ENCODE measurements at places on chromosomes 11 and 22.

- DNase-seq, result no peak
Observed at GRCh38 chr11:65141896-65142494, 7.7 kb upstream of the SYVN1 start.

- no peak for DNase-seq
Observed at GRCh38 chr11:131349368-131350086, 20.9 kb upstream of the NTM start.

DNA sequence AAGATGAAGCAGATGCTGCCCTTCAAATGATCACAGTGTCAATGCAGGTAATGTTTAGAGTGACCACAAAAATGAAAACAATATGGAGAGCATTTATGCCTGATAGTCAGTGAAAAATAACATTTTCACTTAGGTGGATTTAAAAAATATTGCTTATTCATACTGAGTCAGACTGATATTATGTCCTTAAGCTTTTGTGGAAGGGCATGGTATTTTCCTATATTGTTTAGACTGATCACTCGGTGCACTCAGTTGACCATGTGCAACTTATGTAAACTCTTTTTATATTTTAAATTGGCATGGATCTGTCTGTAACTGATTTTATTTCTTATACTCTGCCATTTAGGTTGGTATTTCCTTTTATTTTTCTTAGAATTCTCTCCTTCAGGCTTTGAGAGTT is 106.6 kb downstream of the DYNC2H1 start:
- DNase-seq, result no peak

DNA sequence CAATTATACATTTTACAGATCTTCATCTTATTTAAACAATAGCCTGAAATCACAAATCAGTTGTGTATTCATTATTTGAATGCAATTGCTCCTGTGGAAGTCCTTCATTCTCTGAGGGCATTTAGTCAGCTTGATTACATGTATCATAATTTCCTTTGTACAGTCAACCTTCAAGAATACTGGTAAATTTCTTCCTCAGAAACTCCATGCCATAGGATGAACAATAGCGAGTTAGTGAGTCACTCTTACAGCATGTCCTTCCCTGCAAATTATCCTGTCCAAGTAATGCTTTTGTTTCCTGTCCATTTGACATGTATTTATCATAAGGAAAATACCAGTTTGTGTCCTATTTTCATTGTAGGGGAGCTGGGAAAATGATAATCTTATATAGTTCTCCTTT is 3.8 kb downstream of the OR10S1 start:
- DNase-seq, result no peak

DNA sequence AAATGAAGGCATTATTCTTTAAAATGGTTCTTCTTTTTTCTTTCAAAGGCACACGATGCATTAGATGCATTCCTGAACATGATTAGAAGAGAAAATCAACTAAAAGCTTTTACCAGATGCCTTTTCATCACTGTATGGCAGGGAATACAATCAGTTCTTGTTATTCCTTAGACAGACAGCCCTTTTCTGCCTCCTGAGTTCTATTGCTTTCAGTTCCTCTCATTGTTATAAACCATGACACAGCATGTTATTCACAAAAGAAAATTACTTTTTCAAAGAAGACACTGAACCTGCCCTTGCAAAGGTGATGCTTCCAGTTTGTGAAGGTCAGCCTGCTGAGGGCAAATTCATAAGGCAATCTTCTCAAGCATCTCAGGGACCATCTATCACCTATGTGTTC is 70.1 kb downstream of the FAM181B start:
- no peak for DNase-seq

DNA sequence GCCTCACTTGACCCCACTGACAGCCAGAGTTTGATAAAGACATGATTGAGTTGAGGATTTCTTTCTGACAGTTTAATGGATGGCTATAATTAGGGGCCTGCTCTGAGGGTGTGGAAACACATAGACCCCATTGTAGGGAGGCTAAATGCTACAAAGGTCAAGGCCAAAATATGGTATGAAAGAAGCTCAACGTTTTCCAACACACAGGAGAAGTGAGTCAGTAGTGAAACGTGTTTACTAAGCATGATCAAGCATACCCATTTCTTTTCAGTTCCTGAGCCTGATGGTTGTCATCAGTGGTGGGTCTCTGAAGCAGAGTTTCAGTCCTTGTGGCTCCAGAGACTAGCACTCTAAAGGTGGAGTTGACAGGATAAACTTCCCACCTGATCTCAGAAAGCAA is 69.7 kb downstream of the SNX19 start:
- no peak for DNase-seq

GRCh38 chr22:24465566-24465965 is 29.6 kb upstream of the UPB1 start:
- no peak for DNase-seq

DNA sequence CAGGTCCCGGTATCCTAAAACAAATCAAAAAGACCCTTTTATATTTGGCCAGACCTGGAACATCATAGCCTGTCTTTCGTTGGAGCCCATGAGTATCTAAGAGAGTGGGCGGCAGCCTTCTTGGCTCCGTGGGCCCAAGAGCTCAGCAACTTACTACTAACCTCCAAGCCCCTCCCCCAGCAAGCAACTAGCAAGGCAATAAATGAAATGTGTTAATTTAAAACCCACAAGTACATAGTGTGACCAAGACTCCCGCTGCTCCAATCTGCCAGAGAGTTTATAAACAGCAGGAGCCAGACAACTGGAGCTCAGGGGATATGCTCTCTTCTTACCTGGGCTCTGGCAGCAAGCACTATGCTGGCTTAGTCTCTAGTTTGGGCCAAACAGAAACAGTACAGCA is 40.8 kb upstream of the CYP2D6 start:
- DNase-seq, result no peak

DNA sequence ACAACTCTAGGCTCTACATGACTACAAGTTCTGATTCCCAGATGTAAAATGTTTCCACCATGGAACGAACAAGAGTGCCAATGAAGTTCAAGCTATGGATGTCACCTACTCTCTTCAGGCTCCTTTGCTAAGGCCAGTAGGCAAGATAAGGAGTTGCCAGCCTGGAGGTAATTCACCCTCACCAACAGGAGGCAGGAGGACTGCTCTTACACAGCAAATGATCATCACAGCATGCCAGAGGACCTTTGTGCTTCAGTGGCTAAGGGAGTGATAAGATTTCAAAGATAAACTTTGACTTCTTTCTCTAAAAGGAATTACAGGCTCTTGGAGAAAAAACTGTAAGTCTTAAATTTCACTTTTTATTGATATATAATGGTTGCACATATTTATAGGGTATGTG is 54.1 kb upstream of the SLC36A4 start:
- no peak for DNase-seq

GRCh38 chr11:127027000-127027399 is 26.4 kb upstream of the KIRREL3 start:
- DNase-seq, result no peak

DNA sequence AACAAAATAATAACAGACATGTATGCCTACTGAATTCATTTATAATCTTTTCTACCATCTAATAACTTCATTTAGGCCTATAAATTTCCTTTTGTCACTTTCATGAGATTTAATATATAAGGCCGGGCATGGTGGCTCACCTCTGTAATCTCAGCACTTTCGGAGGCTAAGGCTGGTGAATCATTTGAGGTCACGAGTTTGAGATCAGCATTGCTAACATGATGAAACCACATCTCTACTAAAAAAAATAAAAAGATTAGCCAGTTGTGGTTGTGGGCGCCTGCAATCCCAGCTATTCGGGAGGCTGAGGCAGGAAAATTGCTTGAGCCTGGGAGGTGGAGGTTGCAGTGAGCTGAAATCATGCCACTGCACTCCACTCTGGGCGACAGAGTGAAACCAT is 14.2 kb upstream of the NTM start:
- DNase-seq, result no peak

DNA sequence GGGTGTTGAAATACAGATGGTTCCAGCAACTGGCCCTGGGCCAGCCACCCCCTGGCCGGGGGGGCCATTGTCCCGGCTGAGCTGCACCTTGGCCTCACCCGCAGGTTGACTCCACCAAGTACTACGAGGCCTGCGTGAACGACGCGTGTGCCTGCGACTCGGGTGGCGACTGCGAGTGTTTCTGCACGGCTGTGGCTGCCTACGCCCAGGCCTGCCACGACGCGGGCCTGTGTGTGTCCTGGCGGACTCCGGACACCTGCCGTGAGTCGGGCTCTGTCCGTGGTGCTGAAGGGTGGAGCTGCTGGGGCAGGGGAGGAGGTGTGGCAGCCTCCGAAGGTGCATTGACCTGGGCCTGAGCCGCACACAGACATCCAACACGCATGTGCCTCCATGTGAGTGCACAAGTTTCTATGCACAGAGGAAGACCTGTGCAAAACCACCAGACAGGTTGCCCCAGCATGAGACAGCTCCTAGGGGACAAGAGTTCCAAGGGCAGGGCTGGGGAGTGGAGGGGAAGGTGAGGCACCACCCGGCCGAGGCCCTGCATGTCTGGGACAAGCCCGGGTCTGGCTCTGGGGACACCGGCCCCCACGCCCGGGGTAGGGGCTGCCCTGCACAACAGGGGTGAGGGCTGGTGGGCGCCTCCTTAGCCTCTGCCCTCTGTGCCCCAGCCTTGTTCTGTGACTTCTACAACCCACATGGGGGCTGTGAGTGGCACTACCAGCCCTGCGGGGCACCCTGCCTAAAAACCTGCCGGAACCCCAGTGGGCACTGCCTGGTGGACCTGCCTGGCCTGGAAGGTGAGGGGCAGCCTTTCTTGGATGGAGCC is 16.1 kb downstream of the MUC5B start:
- DNase-seq, result no peak

DNA sequence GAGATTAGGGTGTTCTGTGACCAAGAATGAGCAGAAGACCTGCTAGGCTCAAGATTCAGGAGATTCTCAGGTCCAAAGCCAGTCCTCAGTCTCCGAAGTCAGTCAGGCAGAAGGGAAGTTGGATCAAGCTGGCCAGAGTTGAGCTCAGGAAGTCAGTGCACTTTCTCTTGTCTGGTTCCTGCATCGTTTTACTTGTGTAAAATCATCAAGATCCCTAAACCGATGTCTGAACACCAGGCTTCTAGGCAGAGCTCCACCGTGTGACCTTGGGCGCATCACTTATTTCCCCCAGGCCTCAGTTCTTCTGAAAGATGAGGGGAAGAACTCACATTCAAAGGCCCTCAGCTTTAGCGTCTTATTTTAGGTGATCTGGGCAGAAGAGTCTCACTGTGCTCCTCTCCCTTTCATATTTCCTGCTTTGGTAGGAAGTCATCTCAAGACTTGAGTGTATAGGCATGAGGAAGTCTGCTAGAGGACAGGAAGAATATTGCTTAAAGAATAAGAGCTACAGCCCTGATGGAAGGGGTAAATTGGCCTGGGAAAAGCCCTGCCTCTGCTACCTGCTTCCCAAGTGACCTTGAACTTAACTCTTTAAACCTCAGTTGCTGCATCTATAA is 20.2 kb downstream of the NF2 start:
- DNase-seq, result peak; percentile 29

DNA sequence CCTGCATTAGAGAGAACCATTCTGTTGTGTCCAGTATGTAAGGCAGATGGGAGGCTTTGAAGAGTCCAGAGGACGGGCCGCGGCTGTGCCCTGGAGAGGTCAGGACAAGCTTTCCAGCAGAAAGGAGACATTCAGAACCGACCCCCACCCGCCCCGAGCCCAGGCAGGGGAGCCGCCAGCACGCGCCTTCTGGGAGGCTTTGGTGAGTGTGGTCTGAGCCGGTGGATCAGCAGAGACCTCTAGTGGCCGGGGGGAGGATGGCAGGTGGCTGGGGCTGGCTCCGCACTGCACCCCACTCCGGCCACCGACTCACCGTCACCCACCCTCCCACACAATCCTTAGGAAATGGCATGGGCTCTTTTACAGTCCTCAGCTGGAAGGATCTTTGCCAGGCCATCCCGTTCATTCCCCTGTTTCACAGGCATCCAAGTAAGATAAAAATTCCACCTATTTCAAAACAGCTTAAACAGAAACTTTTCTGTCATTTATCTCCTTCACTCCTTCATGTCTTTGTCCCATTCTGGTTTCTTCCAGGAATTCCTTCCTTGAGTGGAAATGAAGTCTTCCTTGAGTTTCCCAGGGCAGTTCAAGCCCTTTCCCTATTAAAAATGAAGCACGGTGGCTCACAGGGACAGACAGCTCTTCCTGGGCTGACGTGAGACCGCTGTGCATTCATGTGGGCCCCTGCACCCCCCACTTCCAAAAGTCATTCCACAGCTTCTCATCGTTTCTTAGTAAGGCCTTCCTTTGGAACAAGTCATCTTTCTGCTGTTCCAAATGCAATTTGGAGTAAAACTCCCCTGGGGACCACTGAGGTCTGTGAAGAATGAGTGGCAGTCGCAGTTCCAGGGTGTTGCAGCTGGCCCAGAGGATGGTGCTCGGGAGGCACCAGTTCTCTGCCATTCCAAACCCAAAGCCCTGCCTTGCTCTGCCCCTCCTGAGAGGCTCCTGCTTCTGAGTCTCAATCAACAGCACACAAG is 91.0 kb downstream of the FEZ1 start:
- DNase-seq, result peak; percentile 69

DNA sequence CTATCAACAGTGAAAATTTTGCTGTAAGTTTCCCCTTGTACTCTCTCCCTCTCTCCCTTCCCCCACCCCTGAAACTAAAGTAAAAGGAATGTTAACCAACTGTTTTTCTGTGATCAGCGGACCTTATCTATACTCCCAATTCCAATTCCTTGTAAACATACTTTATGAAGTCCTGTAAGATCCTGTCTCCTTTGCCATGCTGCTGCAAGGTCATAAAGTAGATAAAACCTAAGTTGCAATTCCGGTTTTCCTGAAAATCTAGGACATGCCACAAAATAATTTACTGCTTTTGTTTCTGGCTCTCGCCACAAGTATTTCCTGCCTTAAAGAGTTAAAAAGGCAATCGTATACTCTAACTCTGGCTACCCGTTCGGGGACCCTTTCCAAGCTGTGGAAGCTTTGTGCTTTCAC is 1469.0 kb downstream of the LRRC4C start:
- DNase-seq, result no peak

DNA sequence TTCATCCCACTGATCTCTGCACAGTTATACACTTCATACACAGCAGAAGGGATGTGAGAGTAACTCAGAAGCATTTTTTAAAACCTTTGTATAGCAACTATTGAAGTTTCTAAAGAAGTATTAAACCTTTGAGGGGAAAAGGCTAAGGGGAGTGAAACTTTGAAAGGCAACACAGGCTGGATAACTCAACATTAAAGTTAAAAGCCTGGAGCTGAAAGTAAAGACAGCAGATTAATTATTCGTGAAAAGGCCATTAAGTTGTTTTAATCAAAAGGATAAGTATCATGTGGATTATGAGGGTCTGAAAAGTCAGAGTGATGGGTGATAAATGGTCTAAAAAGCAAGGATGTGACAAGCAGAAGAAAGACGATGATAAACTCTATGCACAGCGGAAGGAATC is 17.5 kb downstream of the WT1 start:
- DNase-seq, result no peak

DNA sequence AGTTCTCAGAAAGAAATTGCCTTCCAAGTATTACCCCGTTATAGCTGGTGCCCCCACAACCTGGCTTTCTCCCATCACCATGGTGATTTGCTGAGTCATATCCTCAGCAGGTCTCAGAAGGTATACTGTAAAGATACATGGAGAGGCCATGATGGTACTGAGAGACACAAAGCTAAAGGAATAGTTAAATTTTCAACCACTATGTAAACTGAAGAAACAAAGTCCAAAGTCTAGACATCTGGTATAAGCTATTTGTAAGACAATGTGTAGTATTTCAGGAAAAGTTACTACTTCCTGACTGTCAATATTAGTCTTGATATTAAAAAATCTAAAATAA is 377.1 kb downstream of the DCDC1 start:
- DNase-seq, result no peak
